ENCODE measurements at places on chromosomes 3 and 15.

DNA sequence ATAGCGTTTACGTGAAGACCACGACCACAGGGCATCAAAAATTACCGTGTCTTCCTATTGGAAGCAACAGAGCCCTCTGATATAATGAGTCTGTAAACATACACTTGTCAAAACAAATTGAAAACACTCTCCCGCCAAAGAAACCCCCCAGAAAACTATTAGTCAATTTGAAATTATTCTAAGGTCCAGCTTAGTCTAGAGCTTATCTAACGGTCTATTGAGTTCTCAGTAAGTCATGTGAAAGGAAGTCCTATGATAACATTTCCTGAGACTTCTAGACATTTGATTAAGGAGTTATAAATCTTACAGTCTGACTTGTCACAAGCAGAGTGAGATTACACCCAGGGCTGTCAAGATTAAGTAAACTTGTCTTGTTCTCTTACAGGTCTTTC, 356.3 kb downstream of the FOXP1 start:
- DNase-seq, result no peak

- no peak for DNase-seq
Observed at GRCh38 chr3:180358179-180358578, 243.8 kb upstream of the TTC14 start.

DNA sequence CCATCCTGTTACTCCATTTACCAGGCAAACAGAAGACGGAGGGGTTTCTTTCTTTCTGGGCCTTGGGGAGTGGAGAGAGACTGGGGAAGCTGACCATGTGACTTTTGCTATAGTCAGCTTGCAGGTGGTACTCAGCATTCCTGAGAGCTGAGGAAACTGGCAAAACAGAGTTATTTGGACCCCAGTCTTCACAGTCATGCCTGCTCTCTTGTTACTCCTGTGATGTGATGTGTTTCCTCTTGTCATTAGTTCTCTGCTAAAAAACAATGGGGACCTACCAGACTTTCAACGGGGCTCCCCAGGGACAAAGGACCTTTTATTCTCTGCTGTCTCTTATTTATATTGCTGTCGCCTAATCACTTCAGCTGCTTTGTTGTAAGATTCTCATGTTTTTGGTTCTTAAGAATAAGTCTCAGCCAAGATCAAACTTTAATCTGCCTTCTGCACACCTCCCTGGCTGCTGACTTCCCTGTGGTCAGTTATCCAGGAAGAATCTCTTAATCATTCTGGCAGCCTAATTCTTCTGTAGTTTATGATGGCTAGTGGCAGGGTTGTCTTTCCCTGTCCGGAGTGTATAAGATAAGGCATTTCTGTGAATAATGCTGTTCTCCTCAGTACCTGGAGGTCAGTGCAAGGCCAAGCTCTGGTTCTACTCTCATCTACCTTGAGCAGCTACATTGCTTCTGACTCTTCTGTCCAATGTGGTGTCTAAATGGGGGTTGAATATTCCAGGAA, 8.8 kb downstream of the STARD9 start:
- no peak for DNase-seq

- no peak for DNase-seq
Observed at GRCh38 chr3:123587401-123587800, 2.5 kb upstream of the HACD2 start.

GRCh38 chr15:73723191-73723590, 30.0 kb downstream of the INSYN1 start:
- no peak for DNase-seq

- no peak for DNase-seq
Observed at GRCh38 chr3:120678331-120678947, 3.6 kb downstream of the HGD start.

GRCh38 chr3:134610432-134611385, 40.1 kb downstream of the KY start:
- no peak for DNase-seq

DNA sequence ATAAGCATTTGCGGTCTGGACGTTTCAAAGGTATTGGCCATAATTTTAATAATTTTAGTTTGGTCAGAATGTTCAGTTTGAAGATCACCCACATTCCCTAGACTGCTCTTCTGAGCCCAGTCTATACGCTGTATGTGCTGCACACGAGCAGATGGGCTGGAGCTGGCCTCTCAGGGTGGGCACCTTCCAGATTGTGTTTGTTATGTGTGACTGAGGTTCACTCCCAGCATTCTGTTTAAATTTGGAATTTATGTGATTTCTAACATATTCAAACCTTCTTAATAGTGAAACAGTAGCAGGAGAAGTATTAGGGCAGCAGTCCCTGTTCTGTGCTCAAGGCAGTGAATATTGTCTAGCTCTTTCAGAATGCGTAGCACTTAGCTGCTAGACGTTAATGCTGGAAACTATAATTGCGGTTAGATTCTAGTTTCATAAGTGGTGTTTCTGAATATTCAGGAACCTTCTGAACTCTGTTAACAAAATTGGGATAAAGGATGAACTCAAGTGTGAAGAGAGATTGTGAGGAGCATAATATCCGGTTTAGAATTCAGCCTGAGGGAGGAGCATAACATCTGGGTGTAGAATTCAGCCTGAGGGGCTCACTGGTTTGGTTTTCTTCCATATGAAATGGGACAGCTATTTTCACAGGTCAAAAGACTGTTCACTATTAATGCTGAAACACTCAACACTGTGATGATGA, 68.6 kb upstream of the RPL35A start:
- no peak for DNase-seq

GRCh38 chr15:38196076-38196475, 56.6 kb upstream of the SPRED1 start:
- no peak for DNase-seq

DNA sequence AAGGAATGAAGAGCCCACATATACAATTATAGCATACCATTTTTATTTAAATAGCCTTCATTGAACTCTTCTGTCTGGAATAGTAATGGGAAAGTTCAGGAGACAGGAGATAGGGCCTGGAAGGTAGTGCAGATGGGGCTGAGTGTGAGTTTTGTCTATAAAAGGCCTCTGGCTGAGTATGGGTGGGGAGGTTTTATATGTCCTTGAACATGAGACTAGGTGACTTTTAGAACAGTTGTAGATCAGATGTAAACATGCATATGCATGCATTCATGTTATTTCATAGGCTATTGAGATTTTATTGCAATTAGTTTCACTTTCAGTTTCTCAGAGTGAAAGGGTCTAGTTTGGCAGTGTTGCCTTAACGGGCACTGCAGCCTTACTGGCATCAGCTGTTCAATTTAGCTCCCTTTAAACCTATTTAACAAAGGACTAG, 27.1 kb downstream of the CGGBP1 start:
- no peak for DNase-seq

GRCh38 chr3:159733194-159733860, 255.3 kb upstream of the IL12A start:
- peak; percentile 11 for DNase-seq

DNA sequence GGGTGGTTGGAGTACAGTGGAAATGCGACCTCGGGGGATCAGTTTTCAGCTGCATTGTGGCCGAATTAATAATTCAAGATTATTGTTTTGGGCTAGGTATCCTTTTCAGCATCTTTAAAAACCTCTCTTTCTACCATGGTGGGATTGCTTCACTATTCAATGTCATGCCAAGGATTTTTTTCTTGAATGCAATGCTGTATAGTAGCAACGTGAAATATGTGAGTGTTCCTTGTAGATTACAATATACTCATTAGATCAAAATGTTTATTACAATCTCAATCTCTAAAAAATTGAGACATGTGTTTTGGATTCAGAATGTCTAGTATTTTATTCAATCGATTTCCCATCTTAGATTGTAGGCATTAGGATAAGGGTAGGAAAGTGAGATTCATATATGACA, 586.5 kb upstream of the TBL1XR1 start:
- DNase-seq, result no peak

DNA sequence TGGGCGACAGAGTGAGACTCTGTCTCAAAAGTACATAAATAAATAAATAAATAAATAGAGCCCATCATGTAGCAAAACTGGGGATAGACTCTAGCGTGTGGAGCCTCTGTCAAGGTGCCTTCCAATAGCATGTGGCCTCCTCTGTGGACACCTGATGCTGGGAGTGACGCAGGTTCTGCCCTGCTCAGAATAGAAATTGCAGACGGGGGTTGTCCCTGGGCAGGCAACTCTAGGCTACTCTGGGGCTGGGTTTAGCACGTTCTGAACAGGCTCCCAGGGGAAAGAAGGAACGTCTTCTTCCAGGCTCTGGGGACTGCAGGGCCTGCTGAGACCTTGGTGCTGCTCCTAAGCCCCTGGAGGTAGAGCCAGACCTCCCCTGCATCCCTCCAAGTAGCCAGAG, 65.3 kb downstream of the EPHB3 start:
- DNase-seq, result no peak

GRCh38 chr15:67515090-67515489, 5.8 kb upstream of the C15orf61 start:
- DNase-seq, result no peak

GRCh38 chr15:85837881-85838280, 43.2 kb upstream of the KLHL25 start:
- no peak for DNase-seq

DNA sequence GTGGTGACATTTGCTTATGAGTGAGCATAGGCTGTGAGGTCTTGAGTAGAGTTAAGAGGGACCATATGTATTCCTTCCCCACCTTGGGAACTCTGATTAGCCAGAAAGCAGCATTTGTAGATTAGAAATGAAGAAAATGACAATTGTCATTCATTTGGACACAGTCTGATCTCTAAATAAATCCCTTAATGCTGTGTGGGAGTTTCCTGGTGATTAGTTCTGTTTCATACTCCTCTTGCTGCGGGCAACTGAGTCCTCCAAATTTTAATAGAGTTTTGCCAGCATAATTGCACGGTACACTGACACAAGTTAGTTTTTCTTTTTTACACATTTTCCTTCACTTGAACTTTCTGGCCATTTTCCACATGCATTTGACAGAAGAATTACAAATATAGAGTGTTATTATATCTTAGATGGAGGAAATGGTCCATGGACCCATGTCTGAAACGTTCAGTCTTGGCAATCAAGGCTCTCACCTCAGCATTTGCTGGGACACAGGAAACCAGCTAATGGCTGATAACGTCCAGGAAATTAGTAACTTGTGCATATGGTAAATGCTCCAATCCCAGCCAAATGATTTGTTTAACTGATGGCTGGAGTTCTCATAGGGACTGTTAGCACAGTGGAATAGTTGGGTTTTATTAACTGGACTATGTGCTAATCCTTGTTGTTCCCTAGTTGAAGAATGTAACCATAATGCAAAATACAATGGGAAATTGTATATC, 321.2 kb downstream of the RBMS3 start:
- DNase-seq, result no peak

DNA sequence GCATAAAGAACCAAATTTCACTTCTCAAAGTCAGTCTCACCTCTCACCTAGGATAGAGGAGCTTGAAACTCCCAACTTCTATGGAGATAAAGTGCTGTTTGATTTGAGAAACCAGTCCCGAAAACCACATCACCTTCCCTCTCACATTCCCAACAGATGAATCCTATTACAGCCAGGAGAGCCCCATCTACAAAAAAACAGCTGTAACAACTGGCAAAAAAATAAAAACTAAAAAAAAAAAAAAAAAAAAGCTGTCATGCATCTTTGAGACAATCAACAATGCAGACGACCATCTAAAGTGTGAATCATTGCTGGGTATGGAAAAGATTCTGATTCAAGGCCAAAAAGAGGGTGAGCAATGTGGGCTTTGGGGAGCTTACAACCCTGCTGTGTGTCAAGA, 23.8 kb downstream of the HOMER2 start:
- no peak for DNase-seq

- DNase-seq, result peak; percentile 44
Observed at GRCh38 chr3:134357914-134358811, 16.1 kb downstream of the AMOTL2 start.

DNA sequence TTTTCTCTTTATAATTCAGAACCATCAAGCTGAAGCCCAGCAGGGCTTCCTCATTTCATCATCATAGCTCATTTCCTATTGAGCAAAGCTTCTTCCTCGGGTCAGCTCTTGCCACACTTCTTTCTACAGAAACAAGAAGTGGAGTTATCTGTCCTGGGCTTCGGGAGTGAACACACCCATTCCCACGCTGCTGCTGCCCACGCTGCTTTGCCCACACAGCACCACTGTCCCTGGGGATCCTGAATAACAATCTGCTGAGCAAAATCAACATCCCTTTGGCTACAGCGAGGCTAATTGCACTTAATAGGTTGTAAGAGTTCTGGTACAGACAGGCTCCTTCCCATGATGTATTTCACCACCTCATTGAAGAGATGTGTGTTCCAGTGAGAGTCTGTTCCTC, 23.7 kb downstream of the CEP19 start:
- DNase-seq, result no peak

DNA sequence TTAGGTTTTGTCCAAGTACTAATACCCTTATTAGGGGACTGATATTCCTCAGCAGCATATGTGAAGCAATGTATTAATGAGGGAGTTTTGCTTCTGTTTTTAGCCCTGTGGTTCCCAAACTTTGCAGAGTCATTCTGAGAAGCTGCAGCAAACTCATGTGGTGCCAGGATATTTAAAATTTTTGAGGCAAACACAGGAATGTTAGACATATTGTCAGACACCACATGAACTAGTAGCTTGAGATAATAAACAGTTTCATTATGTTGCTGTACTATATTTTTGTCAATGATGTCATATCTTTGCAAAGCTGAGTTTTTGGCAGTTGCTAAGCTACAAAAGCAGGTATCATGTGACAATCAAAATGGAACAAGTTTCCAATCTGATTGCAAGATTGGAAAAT, 36.6 kb downstream of the ATP6V1A start:
- peak; percentile 66 for DNase-seq

DNA sequence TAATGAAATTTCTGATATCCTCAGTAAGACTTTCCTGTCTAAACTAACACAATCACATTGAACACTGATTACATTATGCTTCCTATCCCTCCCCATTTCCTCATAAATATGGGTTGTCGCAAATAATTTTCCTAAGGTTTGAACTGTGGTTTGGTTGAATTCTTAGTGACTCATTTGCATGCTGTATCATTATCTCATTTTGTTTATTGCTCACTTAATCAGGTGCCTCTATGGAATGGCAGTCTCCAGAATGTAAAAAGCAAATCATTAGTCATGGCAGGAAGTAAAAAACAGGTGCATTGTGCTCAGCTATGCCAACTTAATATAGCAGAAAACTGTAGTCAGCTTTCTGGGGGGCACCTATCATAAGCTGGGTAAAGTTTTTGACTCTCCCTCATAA, 216.0 kb upstream of the ZBTB20 start:
- no peak for DNase-seq

DNA sequence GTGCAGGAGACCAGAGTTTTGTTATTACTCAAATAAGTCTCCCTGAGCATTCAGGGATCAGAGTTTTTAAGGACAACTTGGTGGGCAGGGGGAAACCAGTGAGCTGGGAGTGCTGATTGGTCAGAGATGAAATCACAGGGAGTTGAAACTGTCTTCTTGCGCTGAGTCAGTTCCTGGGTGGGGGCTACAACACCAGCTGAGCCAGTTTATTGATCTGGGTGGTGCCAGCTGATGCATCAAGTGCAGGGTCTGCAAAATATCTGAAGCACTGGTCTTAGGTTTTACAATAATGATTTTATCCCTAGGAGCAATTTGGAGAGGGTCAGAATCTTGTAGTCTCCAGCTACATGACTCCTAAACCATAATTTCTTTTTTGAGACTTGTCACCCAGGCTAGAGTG, 13.8 kb upstream of the ZNF662 start:
- DNase-seq, result no peak
